ENCODE measurements at places on chromosomes 3 and 15.

DNA sequence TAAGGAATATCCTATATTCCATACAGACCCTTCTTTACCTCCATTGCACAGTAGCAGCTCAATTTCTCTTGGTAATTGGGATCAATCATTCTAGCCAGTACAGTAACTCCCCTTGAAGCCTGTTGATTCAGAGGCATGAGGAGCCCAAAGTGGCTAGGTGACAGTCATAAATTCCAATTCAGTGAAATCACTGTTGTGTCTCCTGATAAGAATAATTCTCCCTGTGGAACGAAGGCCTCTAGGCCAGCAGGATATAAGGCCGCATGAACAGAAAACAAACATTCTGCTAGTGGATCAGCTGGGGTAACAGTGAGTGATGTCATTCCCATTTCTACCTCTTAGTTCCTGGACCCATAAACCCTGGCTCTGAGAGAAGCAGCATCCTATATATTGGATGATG, 696.3 kb downstream of the NR2F2 start:
- no peak for DNase-seq

DNA sequence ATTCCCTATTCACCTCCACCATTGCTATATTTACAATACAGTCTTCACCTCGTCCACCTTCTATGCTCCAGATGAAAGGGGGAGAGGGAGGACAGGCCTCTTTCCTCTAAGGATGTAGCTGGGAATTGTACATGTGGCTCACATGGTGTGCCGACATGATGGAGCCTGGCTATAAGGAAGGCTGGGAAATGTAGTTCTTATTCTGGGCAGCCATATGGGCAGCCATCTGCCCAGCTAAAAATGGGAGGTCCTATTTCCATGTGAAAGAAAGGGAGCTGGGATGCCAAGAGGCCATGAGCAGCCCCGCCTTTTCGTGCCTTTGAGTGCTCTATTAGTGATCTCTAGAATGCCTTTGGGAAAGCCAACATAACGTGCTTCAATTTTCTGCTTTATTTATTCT, 27.1 kb upstream of the MGLL start:
- DNase-seq, result no peak

- no peak for DNase-seq
These were observed 6.4 kb upstream of the ITGB5 start for GRCh38 chr3:124893526-124893925.

DNA sequence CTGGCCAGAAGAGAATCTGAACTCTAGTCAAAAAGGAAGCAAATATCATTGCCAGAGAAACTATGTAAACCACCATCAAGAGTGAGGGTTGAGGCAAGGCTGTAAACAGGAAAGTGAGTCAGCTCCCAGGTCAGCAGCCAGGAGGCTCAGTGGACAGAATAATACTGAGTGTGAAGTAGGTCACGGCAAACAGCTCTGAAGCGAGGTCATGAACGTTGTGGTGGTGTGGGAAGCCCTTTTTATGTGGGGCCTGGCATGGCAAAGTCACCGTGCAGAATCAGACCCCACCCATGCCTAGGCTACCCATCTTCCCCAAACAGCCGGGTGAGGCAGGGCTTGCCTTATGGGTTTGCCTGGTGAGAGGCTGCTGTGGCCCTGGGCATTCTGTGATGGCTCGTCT, 43.9 kb downstream of the THBS1 start:
- DNase-seq, result peak; percentile 39

DNA sequence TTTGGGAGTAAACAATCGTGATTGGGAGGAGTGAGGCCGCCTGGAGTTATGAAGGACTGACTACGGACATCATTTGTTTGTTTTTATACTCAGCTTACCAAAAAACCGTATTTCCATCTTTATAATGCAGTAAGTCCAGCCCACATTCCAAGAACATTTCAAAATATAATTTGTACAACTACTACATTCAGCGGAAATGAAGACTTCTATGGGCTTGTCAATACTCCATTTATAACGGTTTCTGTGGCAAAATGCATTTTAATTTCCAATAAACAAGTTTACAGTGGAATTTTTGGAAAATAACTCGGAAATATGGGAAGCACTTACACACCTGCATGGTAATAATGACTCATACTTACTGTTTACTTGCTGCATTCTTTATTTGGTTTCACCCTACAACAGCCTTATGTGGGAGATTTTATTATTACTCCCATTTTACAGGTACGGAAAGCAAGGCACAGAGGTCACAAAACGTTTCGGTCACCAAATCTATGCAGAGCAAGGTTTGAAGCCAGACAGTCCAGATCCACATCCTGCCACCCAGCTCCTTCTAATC, 62.3 kb downstream of the LDHAL6B start:
- DNase-seq, result no peak

DNA sequence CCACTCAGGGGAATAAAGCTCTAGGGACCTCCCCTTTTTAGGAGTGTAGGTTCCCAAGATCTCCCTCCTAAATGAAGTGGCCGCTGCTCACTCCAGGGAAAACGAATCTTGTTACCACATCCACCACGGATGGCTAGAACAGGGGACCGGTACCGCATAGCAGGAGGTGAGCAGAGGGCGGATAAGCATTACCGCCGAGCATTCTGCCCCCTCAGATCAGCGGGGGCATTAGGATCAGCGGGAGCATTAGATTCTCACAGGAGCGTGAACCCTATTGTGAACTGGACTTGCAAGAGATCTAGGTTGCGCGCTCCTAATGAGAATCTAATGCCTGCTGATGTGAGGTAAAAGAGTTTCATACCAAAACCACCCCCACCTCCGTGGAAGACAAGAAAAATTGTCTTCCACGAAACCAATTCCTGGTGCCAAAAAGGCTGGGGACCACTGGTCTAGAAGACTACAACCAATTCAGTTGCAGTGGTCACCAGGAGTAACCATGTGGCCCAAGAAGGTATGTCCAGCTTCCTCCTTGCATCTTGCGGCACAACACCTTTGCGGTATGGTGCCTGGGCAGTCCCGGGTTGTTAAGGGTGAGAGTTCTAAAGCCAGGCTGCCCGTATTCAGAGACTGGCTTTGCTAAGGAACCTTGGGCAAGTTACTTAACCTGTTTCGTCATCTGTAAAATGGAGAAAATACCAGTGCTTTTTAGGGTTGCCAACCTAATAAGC, 1.1 kb upstream of the SS18L2 start:
- no peak for DNase-seq

GRCh38 chr15:39499681-39500080, 81.2 kb upstream of the THBS1 start:
- no peak for DNase-seq

GRCh38 chr15:54298396-54298795, 320.2 kb downstream of the UNC13C start:
- no peak for DNase-seq

- DNase-seq, result no peak
These were observed 91.1 kb downstream of the MEIS2 start for GRCh38 chr15:37009288-37009687.

DNA sequence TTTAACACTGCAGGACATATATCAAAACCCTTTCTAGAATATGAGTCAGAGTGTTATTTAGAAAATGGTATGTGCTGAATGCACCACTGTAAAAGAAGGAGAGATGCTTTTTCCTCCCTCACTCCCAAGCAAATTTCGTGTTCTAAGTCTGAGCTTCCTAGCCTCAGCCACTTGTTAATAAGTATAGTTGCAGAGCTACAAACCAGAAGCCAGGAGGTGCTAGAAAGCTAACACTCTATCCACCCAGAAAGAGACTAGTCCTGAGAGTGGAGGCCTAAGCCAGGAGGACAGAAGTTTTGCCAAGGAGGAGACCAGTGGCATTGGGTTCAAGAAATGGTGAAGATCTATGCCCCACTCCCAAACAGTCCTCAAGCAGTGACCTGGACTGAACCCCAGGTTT, 40.5 kb upstream of the GYG1 start:
- DNase-seq, result no peak

- DNase-seq, result no peak
These were observed 39.1 kb downstream of the MYO9A start for GRCh38 chr15:72078887-72079286.

GRCh38 chr3:38992117-38992760, 59.5 kb downstream of the SCN11A start:
- no peak for DNase-seq

DNA sequence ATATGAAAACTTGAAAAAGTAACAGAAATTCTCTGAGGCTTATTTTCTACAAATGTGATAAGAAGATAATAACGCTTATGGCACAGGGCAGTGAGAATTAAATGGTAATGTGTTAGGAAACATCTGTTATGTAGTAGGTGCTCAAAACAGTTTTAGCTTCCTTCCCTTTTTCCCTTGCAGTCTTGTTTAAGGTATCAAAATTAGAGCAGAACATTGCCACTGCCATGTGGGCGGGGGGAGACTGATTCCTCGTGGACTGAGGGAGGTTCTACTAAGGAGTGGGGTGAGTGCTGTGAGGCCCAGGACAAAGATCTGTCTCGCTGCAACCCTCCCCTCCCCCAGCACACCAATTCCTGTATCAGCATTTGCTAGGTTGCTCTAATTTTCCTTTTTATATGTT, 702.4 kb downstream of the TUSC7 start:
- no peak for DNase-seq

GRCh38 chr15:75785771-75786574, 57.3 kb upstream of the UBE2Q2 start:
- no peak for DNase-seq

DNA sequence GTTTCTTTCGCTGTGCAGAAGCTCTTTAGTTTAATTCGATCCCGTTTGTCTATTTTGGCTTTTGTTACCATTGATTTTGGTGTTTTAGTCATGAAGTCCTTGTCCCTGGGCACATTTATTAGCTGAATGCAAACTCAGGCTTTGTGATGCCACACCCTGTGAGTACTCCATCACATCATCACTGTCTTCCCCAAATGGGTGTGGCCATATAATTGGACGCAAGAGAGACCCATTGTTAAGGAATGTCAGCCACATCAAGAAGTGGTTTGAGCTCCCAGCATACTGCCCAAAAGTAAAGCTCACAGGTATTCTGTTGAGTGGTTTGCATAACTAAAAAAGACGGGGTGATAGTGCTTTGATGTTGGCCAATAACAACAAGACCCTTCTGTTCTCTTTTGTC, 245.7 kb downstream of the SV2B start:
- DNase-seq, result no peak

- DNase-seq, result no peak
These were observed 879 bp upstream of the EIF5A2 start for GRCh38 chr3:170909129-170909903.

DNA sequence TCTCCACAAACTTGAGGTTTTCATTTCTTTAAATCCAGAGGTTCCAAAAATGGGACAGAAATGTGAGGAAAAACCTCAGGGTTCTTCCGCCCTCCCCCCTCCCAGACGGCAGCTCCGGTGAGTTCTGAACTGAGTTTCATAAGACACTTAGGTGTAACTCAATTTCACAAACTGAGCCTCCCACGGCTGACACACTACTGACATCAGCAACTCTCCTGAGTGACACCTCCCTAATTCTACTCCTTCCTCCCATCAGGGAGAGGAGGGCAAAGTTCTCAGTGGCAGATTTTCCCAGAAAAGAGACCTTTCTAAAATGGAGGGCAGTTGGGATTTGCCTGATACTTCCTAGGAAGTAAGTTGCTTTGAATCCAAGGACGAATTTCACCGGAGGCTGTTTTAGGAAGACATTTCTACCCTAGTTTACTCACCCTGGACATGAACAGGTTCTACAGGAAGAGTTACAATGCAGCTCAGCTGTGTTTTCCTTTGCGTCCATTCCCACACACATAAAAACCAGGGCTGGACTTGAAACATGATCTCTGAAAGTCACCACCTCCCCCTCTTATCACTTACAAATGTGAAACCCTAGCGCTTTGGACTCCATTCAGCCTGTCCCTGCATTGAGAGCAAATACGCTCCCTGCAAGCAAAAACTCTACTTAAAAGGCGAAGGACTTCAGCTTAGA, 78.1 kb upstream of the LMOD3 start:
- no peak for DNase-seq

DNA sequence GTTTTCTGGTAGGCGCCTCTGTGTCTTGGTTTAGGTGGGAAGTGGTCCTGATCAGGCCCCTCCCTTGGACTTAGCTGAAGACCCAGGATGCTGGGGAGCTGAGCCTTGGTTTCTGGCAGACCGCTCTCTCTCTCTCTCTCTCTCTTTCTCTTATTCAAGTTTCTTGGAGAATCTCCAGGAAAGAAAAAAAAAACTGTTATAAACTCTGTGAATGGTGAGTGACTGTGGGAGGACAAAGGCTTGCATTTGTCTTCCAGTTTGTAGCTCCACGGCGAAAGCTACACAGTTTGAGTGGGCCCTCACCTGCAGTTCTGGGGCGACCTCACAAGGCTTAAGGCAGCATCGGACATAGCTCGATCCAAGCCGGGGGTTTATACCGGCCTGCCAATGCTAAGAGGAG, 7.5 kb downstream of the DET1 start:
- no peak for DNase-seq

DNA sequence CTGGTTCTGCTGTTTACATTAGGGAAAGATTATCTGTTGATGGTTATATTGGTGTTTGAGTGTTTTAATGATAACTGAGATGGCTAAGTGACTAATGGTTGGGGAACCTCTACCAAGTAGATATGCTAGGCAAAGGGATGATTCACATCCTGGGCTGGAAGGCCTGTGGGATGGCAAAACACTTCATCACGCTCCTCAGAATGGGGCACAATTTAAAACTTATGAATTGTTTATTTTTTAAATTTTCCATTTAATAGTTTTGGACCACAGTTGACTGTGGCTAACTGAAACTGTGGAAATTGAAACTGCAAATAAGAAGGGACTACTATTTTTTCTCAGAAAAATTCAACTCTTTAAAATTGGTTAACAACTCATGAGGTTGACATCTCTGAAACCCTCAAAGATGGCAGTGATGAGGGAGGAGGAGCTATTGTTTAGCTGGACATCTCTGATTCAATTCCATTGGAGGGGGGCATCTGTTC, 100.5 kb upstream of the ZBED2 start:
- no peak for DNase-seq

GRCh38 chr3:48656061-48656840, 6.4 kb downstream of the CELSR3 start:
- peak; percentile 74 for DNase-seq

- no peak for DNase-seq
These were observed 8.3 kb downstream of the CCDC13 start for GRCh38 chr3:42764561-42765295.

GRCh38 chr3:195103623-195104022, 167.3 kb downstream of the XXYLT1 start:
- DNase-seq, result no peak

DNA sequence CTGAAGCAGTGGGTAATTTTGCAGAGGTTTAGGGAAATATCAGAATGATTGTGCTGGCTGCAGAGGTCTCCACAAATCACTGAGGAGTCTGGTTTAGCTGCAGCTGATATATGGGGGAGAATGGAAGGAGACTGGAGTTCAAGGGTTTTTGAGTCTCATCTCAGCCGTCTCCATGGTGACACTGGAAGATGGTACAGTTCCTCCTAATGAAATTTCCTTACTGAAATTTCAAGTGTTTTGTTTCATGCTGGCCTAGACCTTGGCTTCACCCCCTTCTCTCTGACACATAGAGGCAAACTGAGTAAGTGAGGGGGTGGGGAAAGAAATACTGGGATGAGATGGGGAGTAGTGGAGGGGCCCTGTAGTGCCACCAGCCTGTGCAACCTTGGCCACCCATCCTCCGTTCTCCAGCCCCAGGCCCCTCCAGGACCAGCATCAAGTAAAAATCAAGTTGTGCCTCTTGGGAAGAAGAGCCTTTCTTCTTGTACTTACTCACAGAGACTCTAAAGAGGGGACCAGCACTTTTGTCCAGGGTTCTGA, 17.8 kb upstream of the MORF4L1 start:
- no peak for DNase-seq

Data from activated CD8-positive, alpha-beta memory T cell treated with anti-CD3 and anti-CD28 coated beads for 1 hour (primary cell).